ENCODE measurements at places on chromosomes 3 and 15.

- DNase-seq, result no peak
Observed at GRCh38 chr15:78018946-78019644, 58.4 kb downstream of the TBC1D2B start.

- no peak for DNase-seq
Observed at GRCh38 chr3:163508206-163508605, 1570.1 kb downstream of the SI start.

DNA sequence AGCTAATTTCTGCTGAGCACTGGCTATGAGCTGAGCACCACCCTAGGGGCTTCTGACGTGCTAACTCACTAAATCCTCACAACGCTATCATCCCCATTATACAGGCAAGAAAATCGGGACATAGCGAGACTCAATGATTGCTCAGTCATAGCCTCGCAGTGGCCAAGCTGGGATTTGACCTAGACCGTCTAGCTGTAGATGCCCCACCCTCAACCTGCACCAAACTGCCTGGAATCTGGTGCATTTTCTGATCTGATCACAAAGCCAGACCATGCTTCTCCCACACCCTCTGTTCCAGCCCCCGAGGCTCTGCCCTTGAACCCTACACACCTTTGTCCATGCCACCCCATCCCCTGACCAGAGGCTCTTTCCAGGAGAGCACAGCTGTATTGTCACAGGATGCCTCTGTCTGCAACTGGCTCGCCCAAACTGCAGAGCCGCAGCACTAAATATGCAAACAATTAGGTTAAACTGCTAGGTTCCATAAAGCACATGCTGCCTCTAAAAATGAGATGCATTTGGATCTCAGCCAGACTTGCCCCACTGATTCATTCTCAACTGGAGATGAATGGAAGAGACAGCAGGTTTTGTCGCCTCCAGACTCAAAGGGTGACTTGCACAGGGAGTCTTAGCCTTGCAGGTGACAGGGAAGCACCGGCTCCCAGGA is 95.2 kb downstream of the NUP210 start:
- DNase-seq, result no peak

DNA sequence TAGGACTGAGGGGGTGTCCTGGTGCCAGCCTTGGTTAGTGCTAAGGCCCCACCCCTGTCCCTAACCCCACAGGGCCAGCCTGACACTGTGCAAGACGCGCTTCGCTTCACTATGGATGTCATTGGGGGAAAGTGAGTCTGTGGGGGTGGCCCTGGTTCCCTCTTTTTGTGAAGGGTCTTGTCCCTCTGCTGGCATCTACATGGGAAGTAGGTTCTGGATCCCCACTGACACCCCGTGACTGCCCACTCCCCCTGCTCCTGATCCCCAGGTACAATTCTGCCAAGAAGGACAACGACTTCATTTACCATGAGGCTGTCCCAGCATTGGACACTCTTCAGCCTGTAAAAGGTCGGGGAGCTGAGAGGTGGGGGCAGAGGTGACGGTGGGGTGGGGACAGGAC is 26.4 kb downstream of the PTPN23 start:
- DNase-seq, result no peak

DNA sequence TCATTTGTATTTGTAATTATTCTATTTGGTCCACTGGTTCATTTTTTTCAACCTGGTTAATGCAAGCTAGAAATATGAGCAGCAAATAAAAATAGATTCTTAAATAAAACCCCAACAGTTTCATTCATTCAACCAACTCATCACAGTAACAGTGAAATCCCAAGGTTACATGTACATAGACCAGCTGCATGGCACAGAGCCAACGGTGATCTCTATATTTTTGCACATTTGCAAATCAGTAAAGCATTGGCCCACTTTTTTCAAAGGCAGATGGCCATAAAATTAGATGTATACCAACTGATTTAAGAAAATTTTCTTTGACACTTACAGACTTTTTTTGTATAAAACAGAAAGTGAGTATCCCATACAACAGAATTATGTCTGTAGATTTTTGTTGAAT is 49.3 kb downstream of the STRIT1 start:
- no peak for DNase-seq

GRCh38 chr15:81052046-81052445 is 51.3 kb downstream of the TLNRD1 start:
- DNase-seq, result no peak

GRCh38 chr3:190099099-190099498 is 21.6 kb downstream of the P3H2 start:
- no peak for DNase-seq
